ENCODE measurements at places on chromosomes 3 and 15.

GRCh38 chr3:59528251-59528650 is 478.4 kb upstream of the CFAP20DC start:
- no peak overlapping the region for H3K4me3 ChIP-seq
- no peaks in the 10 kb centered on the region for H3K27me3 ChIP-seq
- no peak overlapping the region for H3K27ac ChIP-seq
- no peaks in the 10 kb centered on the region for H3K36me3 ChIP-seq

DNA sequence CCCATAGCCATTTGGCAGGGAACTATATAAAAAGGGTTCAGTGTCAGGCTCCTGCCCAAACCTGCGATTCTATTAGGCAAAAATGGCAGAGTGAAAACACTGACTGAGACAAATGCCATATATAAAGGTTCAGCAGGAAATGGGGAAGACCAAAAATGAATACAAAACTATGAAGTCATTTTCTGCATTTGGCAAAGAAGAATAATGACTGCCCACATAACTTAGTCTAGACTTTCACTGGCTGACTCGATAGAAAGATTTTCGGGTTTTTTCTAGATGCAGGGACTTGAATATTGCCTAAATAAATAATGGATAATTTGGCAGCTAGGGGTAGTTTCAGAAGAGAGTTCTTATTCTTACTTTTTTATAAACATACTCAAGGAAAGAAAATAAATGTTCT is 178.0 kb downstream of the TPRG1 start:
- no peak overlapping the region for H3K4me3 ChIP-seq
- H3K36me3 ChIP-seq: no peaks in the 10 kb centered on the region
- no peak overlapping the region for H3K27ac ChIP-seq
- H3K4me1 ChIP-seq: peaks cover 2% of the 10 kb centered on the region
- H3K27me3 ChIP-seq: no peaks in the 10 kb centered on the region

- H3K27me3 ChIP-seq: no peaks in the 10 kb centered on the region
- H3K27ac ChIP-seq: peak overlapping the region; percentile 4
- peaks cover 8% of the 10 kb centered on the region for H3K36me3 ChIP-seq
- DNase-seq: no peak
- peaks cover 66% of the 10 kb centered on the region for H3K4me1 ChIP-seq
Observed at GRCh38 chr15:51842852-51843737, 13.6 kb downstream of the TMOD3 start.

- H3K4me1 ChIP-seq: no peaks in the 10 kb centered on the region
- peaks cover 4% of the 10 kb centered on the region for H3K27me3 ChIP-seq
- no peak overlapping the region for H3K27ac ChIP-seq
Observed at GRCh38 chr15:62564886-62565633, 400.0 kb upstream of the C2CD4B start.

- no peaks in the 10 kb centered on the region for H3K4me1 ChIP-seq
- H3K27me3 ChIP-seq: peaks cover 13% of the 10 kb centered on the region
- H3K27ac ChIP-seq: no peak overlapping the region
- H3K4me3 ChIP-seq: no peak overlapping the region
- no peak for DNase-seq
Observed at GRCh38 chr15:92574566-92574965, 81.0 kb downstream of the FAM174B start.

Measured in activated CD8-positive, alpha-beta T cell treated with anti-CD3 and anti-CD28 coated beads, Interleukin-2, amount 10 ng/mL, durations not matched to agents 7 days and 5 days (primary cell).